Right cardiac atrium (tissue), 5 donors: ENCODE measurements at places on chromosomes 7 and 10.
A peak's percentile ranks its signal among the peaks of the same experiment; 100 is the strongest.

DNA sequence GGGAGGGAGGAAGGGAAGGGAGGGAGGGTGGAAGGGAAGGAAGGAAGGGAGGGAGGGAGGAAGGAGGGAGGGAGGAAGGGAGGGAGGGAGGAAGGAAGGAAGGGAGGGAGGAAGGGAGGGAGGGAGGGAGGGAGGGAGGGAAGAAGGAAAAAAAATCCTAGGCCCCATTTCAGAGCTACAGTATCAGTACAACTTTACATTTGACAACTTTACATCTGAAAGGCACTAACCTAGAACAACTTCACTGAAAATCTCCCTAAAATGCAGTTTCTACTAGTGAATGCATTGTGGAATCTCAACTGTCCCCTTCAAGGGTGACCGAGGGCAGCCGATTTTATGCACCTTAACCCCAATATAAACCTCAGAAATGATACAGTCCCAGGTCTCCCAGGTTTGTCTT, 259.8 kb upstream of the GALNT17 start:
- no peak for DNase-seq

DNA sequence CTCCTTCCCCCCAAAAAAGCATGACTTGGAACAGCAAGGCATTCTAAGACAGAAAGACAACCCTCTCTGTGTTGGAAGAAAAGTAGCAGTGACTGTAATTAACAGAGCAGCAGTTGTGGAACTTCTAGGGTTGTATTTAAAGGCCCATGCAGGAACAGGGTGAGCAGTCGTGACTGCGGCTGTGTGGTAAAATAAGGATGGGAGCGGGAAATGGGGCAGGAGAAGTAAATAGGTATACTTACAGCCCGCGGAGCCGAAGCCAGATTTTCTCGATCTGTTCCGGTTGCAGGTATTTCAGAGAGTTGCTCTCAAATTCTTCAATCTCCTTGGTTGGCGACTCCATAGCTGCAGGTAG, 179 bp downstream of the PDE1C start:
- DNase-seq: no peak

DNA sequence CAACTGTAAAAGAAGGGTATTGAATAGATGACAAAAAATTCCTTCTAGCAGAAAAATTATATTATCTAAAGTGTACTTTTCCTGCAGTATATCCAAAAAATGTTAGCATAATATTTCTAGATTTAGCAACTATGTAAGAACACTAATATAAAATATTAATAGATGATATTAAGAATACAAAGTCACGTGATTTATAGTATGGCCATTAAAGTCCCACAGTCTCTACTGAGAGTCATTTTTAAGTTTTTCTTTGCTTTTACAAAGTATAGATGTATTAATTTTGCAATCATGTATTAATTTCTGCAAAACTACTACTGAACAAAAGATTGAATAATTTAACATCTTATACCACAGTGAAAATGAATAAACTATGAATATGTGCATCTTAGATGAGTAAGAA, 94.9 kb downstream of the ZWINT start:
- DNase-seq: no peak

- DNase-seq: peak; percentile 74
Measured at GRCh38 chr7:69256634-69257081, 341.6 kb upstream of the AUTS2 start.

GRCh38 chr7:108592646-108593201, 23.1 kb downstream of the DNAJB9 start:
- DNase-seq: no peak

DNA sequence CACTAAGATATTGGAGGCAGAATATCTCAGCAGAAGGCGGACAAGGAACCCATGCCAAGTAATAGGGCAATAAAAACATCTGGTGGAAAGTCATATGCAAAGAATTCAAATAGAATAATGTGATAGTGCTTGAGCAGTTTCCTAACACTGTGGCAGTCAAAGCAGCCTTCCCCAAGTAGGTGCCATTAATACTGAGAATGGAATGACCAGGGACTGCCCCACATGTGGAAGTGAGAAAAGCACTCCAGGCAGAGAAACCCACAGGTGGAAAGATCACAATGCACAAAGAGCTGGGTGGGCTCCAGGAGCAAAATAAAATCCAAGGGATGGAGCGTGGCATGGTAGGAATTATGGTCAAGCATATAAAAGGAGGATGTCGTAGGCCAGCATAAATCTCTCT, 64.4 kb upstream of the NME8 start:
- DNase-seq: no peak

DNA sequence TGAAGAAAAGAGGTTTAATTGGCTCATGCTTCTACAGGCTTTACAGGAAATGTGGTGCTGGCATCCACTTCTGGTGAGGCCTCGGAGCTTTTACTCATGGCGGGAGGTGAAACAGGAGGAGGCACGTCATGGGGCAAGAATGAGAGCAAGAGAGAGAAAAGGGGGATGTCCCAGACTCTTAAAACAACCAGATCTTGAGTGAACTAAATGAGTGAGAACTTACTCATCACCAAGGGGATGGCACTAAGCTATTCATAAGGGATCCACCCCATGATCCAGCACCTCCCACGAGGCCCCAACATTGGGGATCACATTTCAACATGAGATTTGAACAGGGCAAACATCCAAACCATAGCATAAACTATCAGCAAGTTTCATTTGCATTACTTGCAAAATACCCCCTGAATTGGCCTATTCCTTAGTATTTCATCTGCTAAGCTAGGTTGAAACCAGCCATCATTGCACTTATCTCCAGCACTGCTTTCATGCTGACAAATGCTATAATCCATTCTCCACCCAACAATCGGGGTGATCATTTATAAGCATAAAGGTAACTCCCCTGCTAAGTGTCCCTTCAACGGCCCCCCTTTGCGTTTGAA, 179.0 kb downstream of the NOC3L start:
- DNase-seq: no peak

DNA sequence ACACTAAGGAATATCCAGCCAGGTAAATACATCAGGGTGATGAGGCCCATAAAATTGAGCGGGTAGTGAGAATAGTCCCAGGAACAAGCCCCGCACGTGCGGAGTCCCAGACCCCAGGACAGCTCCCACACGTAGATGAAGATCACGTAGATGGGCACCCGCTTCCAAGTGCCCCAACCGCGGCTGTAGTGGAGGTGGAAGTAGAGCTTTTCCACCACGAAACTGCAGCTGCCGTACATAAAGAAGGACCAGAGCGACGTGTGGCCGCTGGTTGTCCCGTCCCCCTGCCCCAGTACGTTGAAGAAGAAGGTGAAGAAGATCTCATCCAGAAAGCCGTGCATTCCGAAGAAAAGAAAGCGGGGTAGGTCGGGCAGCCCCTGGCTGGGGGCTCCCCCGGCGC, 948 bp downstream of the TMEM229A start:
- no peak for DNase-seq

- DNase-seq: no peak
Measured at GRCh38 chr7:146319629-146320028, 203.0 kb downstream of the CNTNAP2 start.

- no peak for DNase-seq
Measured at GRCh38 chr10:130898381-130898780, 413.1 kb downstream of the TCERG1L start.

DNA sequence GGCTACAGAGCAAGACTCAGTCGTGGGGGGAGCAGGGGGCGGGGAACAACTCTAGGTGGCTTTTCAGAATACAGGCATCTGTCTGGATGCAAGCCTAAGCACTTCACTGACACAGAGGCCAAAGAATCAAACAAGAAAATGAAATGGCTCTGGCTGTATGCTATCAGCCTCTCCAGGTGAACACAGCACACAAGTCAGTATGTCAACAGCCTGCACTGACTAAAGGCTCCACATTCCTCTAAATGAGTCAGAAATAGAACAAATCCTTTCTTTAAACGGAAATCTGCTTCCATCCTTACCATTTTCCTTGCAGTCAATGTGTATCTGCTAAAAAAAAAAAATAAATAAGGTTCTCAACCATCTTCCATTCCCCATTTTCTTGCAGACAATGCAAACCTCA, 88.3 kb downstream of the ARMH3 start:
- no peak for DNase-seq

- peak; percentile 80 for DNase-seq
Measured at GRCh38 chr10:59709395-59710125, at the start of gene SLC16A9. TSS of gene SLC16A9 (minus strand) at chr10:59709850. CDS start at chr10:59684291, 25,559 bp downstream.
